ENCODE measurements at places on chromosomes 16 and 17.

DNA sequence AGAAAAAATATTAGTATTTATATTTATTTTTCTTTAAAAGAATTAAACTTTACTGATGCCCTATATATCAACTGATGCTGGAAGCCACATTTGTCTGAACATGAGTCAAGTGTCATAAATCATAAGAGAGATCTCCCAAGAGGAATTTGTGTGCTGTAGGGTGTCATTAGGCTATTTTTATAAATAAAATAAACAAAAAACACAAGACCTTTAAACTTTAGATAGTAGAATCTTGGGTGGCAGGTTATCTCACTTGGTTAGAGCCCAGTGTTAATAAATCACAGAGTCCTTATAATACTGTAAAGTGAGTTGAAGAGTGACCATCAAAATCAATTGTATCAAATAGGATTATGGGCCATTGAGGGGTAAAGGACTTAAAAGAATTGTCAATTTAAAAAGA, 21.3 kb upstream of the CPD start:
- DNase-seq: no peak

GRCh38 chr17:1995907-1996799, 29.0 kb downstream of the RTN4RL1 start:
- no peak for DNase-seq

- DNase-seq: no peak
Observed at GRCh38 chr17:50100480-50100883, 5.3 kb downstream of the PDK2 start.

- DNase-seq: no peak
Observed at GRCh38 chr17:41663451-41664171, 25.1 kb upstream of the EIF1 start.

GRCh38 chr16:56700195-56700594, 17.9 kb downstream of the MT1X start:
- DNase-seq: no peak

GRCh38 chr17:57516290-57517230, 228.5 kb downstream of the CCDC182 start:
- DNase-seq: no peak

DNA sequence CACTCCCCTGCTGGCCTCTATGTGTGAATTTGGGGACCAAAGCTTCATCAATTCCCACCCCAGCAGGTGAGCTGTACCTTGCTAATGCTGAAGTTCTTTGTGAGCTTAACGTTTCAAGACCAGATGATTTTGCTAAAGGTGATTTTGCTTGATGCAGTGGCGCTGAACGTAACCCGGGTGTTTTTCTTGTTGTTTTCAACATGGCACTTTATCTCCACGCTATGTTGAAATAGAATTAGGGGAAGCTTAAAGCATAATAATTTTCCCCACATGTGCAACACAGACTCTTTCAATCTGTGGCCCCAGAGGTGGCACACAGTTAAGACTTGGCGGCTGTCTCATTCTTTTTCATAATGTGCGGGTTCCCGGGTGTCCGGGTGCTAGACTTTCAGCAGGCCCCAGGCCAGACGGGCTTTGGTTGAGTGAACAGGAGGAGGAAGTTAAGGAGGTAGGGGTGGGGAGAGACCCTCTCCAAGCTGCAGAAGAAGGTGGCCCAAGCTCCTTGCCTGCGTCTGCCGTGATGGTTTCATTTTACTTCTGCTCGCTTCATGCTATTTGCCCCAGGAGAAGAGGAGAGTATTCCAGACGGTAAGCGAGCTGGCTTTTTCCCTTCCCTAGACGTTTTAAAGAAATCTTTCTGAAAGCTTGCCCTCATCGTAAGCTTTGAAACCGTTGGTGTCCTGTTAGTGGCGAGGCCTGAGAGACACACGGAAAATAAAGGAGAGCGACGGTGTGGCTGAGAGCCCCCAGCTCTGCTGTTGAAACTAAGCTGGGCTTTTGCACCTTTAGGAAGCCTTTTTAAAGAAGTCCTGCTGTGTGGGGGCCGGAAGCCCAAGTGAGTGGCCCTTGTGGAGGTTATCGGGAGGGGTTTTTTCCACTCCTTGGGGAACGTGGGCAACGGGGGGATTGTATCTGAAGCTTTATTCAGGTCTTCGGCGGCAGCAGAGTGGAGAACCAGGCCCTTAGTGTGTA, 4.2 kb downstream of the FOXC2 start:
- no peak for DNase-seq

DNA sequence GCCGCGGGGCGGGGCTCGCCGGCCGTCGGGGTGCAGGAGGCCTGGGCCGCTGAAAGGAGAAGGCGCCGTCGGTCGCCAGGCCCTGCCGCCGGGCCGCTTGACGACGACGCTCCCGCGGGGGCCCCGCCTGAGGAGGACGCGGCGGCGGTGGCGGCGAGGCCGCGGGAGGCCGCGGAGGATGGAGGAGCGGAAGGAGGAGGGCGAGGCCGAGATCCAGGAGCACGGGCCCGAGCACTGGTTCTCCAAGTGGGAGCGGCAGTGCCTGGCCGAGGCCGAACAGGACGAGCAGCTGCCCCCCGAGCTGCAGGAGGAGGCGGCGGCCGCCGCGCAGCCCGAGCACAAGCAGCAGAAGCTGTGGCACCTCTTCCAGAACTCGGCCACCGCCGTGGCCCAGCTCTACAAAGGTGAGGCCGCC, 430 bp downstream of the HAPSTR1 start:
- DNase-seq: peak; percentile 22

GRCh38 chr16:67694611-67695010, 24.5 kb downstream of the GFOD2 start:
- DNase-seq: no peak

- peak; percentile 68 for DNase-seq
Observed at GRCh38 chr16:69859105-69859989, 91.8 kb upstream of the CLEC18A start.

DNA sequence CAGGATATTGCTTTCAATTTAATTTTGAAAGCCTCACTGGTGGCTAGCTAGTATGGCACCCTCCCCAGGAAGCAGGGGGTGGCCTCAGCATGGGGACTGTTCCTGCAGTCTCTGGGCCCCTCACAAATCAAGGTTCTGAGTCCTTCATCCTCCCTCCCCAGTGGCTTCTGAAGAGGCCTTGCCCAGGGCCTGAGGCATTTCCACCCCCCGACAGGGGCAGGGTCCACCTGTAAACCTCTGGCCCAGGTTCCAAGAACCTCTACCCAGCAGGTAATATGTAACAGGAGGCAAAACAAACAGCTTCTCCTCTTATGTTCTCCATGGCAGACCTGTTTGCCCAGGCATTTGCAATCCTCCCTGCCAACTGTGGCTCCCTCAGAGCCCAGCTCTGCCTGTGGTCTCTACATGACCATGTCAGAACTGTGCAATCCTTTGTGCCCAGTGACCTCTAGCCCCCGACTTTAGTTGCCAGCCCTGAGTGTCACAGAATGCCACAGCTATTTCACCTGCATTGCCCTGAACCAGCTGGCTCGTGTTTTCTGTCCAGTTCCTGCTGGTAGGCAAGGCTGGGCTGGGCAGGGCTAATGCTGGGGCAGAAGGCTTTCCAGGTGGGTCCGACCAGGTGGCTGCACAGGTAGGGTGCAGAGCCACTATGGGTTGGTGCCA, 14.3 kb downstream of the ACSF2 start:
- no peak for DNase-seq

- DNase-seq: no peak
Observed at GRCh38 chr17:49190932-49191331, 19.4 kb downstream of the GNGT2 start.

GRCh38 chr16:82630688-82631087, 3.9 kb downstream of the CDH13 start:
- no peak for DNase-seq

DNA sequence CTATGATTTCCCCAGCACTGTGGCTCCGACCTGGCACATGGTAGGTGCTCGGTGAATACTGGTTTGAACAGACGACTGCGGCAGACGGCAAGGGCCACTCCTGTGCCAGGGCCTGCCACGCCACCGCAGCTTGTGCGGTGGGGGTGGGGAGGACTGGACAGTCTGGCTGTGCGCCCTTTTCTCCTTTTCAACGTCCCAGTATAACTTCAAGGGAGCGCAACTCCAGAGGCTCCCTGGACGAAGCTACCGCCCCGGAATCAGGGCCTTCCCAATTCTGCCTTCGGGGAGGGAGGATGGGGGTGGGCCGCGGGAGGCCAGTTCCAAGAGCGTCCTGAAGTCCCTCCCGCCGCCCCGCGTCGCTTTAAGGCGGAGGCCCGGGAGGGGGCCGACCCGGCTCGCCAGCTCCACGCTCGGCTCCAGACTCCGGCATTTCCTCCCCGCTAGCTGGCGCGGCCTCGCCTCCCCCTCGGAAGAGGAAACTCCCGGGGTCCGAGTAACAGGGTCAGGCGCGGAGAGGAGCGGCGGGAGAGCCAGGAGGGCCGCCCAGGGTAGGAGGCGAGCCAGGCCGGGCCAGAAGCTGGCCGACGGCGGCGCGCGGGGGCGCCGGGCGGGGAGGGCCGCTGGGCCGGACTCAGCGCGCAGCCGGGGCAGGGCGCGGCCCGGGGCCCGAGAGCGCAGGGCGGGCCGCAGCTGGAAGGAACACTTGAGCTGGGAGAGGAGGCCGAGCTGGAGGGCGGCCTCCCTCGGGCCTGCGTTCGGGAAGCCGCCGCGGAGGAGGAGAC, at the start of gene ITPRIPL2:
Gene ITPRIPL2 (plus strand): TSS at position 388 of the 782 bp plus-strand sequence. CDS start 498 bp downstream, outside the sequence.
- DNase-seq: peak; percentile 73

- DNase-seq: no peak
Observed at GRCh38 chr16:14354561-14355351, 275.3 kb downstream of the PARN start.

GRCh38 chr16:71526111-71526631, at the start of gene CHST4:
CHST4 (plus strand) TSS chr16:71526426; CDS start chr16:71536678, 10,252 bp downstream.
- peak; percentile 48 for DNase-seq

- DNase-seq: no peak
Observed at GRCh38 chr16:65770752-65771151, 595.7 kb upstream of the CDH5 start.

DNA sequence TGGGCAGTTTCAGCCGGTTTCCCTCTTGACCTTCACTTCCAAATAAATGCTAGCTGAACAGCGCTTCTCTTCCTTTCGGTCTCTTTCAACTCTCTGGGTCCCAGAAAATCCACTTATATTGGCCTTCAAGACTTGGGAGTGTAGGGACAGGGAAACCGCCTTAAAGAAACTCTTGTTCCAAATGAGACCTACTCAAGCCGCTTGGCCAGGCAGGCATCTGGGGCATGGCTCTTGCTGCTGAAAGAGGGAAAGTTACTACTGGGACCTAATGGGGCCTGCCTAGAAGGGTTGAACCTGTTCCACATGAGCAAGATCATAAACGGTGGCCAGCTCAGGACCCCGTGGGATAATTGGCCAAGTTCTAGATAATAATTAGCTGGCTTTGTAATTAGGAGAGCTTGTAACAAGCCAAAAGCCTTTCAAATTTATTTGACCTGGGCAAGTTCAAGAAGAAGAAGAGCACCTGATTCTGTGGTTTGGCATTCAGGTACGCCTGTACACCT, 13.2 kb downstream of the CDH1 start:
- no peak for DNase-seq

DNA sequence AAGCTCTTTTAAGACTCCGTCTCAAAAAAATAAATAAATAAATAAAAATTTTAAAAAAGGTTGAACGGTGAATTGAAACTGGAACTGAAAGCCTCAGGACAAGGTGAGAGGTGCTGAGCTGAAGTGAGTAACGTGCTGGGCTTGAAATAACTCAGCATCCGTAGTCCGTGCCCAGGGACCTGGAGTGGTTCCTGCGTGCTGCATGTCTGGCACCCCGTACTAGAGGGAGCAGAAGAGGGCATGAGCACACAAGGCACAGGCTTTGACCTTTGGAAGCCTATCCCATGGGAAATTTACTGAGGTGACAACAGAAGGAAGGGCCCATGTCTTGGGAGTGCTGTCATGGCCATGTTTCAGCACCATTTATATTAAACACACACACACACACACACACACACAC, 4.5 kb upstream of the MEIOB start:
- DNase-seq: no peak

- DNase-seq: no peak
Observed at GRCh38 chr16:80040814-80041213, 440.3 kb upstream of the MAF start.

DNA sequence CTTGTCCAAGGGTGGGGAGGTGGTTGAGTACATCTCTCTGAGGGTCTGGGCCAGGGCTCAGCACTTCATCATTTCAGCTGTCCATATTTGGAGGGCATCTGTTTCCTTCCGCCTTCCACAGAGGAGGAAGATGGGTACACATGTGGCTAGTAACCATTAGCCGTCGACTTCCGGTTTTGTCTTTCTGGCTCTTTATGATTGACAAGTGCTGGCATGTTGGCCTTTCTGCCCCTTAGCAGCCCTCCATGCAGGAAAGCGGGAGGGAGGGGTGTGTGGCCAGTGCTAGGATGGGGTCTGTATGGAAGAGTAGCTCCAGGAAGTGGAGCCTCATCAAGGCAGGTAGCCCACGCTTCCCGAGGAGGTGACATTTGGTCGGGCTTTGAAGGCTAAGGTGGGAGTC, 69.6 kb downstream of the RAI1 start:
- DNase-seq: no peak

GRCh38 chr16:881219-882097, 80.9 kb upstream of the GNG13 start:
- no peak for DNase-seq

Measured in HEK293T (cell line).